ENCODE measurements at places on chromosomes 4 and X.

GRCh38 chr4:165378745-165379677 lies at the start of gene CPE:
TSS of gene CPE (plus strand) at chr4:165379008. CDS start at chr4:165379222, 214 bp downstream.
- no peak for DNase-seq

GRCh38 chrX:17081511-17081910 lies 135.1 kb downstream of the REPS2 start:
- no peak for DNase-seq

DNA sequence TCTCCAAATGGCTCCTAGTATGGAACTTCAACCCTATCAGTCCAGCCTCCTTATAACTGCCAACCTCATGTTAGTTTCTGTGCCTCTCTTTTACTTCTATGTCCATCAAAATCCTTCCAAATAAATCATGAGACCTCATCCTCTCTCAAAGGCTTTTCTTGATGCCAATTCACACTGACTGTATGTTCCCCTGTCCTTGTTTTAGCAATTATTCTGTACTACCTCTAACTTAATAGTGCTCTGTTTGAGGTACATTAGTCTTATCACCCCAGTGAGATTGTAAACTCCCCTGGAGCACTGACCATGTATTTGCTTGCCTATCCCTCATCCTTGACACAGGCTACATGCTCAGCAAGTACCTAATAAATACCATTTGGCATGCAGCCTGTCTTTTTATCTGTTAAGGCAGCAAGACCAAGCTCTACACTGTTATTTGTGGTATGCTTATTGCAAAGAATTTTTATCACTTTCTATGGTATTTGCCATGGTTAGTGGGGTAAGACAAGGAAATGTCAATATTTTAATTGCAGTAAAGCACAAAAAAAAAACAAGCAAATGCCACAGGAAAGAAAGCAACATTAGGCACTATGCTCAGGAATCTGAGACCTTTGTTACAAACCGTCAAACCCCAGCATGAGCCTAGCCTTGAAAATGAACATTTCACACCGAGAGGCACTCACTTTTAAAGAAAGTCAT lies 119.2 kb downstream of the SMARCA1 start:
- DNase-seq: no peak

DNA sequence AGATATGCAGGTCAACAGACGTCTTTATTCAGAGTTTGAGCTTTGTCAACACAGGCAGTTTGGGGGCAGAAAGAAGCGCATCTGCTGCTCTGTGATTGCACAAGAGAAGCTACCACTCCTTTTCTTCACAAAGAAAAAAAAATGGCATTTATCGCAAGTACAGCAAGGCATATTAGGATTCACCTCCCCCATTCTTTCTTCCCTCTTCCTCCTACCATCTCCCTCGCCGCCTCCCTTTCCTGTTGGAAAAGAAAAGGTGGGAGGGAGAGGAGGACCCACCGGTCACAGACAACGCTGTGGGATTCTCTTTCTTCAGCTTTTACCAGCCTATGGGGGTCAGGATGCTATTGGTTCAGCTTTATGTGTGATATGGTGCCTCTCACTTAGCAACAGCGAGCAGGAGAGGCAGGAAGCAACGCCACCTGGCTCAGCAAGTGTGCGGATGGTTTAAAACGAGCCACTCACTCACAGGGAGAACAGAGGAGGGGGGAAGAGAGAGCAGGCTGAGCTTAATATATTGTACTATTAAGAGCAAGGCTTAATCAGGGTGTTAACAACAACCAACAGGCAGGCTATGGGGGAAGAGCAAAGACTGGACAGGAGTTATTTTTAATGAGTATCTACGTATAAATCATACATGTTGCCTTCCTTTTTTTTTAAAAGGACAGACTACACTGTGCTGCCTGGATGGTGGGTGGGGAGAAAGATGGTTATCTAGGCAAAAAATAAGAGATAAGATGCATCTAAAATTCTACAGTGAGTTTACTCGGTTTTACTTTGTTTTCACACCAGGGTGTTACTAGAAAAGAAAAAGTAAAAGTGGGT lies 104.7 kb downstream of the MAML3 start:
- DNase-seq: no peak

DNA sequence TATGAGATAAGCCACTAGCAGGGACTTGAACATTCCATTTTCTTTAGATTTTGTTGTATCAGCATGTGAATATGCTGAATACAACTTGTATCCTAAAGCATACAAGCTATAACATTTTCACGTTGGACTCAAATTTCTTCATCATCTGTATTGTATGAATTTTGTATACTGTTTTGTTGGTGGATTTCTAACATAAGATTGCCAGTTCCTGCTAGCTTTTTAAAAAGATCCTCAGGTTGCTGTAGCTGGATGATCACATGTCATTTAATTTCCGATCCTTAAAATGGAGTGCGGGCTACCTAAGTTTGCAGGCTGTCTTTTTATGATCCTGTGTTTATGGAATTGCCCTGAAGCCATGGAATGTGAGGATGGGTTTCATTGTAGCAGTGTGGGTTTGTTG lies 6.9 kb downstream of the PDLIM5 start:
- no peak for DNase-seq

- no peak for DNase-seq
These were observed 40.4 kb downstream of the PCDH7 start for GRCh38 chr4:30760551-30760950.

GRCh38 chrX:1767026-1767425 lies 152.2 kb downstream of the ASMT start:
- no peak for DNase-seq

- no peak for DNase-seq
These were observed 62.9 kb upstream of the SMAD1 start for GRCh38 chr4:145418739-145419138.

DNA sequence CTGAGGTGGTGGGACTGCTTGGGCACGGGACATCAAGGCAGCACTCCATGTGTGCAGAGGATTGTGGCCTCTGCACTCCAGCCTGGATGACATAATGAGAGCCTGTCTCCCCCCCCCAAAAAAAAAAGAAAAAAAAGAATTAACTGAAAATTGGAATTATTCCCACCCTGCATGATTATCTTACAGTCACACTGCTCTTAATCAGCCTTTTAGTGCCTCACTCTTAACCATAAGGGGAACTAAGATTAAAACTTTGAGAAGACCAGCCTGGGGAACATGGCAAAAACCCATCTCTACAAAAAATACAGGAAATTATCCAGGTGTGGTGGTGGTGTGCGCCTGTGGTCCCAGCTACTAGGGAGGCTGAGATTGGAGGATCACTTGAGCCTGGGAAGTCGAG lies 94.6 kb downstream of the UBE2K start:
- DNase-seq: no peak

DNA sequence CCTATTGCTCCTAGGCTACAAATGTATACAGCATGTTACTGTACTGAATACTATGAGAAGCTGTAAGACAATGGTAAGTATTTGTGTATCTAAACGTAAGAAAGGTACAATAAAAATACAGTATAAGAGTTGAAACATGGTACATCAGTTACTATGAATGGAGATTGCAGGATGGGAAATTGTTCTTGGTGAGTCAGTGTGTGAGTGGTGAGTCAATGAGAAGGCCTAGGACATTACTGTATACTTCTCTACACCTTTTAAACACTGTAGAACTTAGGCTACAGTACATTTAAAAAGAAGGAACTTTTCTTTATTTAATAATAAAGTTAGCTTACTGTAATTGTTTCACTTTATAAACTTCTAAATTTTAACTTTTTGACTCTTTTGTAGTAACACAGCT lies 2603.2 kb downstream of the PCDH7 start:
- DNase-seq: no peak

GRCh38 chrX:14504960-14505538 lies 24.3 kb upstream of the GLRA2 start:
- DNase-seq: no peak

- no peak for DNase-seq
These were observed 63.1 kb upstream of the PDHA1 start for GRCh38 chrX:19280636-19281035.

DNA sequence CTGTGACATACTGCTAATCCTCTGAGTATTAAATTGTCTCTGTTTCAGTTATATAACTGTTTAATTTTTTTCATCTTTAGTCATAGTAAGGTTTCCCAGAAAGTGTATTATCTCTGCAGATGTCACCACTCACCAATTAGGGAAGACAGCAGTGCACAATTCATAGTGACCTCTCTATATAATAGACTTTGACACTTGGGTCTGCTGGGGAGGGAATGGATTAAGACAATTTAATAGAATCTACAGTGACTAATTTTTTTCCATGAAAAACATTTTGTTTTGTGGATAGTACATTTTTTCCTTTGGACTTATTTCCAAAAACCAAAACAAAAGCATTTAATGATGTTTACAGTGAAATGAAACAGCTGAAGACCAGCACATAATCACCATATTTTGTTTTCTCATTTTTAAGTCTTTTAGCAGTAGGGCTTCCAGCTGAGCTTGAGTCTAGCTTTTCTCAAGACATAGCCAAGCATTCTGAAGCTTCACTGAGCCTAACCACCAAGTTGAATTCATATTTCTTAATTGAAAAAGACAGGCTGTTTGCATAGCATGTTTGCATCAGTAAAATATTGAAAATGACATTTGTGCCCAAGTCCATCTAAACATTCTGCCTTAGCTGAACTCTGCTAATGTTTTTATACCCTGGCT lies 69.5 kb downstream of the PCDH19 start:
- no peak for DNase-seq

DNA sequence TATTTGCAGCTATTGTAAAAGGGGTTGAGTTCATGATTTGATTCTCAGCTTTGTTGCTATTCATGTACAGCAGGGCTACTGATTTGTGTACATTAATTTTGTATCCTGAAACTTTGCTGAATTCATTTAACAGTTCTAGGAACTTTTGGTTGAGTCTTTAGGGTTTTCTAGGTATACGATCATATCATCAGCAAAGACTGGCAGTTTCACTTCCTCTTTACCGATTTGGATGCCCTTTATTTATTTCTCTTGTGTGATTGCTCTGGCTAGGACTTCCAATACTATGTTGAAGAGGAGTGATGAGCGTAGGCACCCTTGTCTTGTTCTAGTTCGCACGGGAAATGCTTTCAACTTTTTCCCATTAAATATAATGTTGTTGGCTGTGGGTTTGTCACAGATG lies 48.1 kb downstream of the NPY1R start:
- DNase-seq: no peak

- DNase-seq: no peak
These were observed 45.9 kb downstream of the WDFY3 start for GRCh38 chr4:84920617-84921016.

GRCh38 chr4:126627255-126627654 lies 1005.5 kb upstream of the INTU start:
- no peak for DNase-seq

DNA sequence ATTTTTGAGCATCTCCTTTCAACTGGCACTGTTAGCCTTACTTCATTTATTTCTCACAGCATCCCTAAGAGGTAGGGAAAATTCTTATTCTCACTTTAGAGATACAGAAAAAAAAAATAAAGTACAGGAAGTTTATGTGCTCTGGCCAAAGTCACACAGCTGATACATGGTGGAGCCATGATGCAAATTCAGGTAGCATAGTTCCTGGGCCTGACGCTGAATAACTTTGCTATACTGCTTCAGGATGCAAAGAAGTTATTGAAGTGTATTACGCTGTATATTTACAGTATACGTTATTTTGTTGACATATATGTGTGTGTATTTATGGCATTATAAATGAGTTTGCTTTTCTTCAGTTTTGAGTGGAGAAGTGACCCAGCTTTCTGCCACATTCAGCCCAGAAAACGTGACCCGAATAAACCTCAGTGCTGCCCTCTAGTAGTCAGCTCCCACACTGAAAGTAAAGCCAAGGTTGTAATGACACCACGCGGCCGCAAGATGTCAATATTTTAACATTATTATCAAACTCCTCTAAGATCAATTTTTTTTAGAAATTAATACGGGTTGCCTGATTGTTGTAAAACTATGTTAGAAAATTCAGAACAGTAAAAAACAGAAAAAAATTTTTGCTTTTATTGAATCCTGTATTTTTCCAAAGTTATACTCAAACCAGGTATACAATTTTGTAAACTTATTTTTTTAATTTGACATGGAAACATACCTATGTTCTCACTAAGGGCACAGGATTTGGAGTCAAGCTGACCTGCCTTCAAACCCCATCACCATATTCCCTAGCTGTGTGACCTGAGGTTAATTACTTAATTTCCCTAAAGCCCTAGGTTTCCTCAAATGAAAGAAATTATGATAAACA lies 3.8 kb upstream of the GUCY2F start:
- DNase-seq: no peak

- no peak for DNase-seq
These were observed 398.5 kb downstream of the GPM6A start for GRCh38 chr4:175413561-175413960.

- no peak for DNase-seq
These were observed 334.4 kb upstream of the FSTL5 start for GRCh38 chr4:162498168-162498567.

DNA sequence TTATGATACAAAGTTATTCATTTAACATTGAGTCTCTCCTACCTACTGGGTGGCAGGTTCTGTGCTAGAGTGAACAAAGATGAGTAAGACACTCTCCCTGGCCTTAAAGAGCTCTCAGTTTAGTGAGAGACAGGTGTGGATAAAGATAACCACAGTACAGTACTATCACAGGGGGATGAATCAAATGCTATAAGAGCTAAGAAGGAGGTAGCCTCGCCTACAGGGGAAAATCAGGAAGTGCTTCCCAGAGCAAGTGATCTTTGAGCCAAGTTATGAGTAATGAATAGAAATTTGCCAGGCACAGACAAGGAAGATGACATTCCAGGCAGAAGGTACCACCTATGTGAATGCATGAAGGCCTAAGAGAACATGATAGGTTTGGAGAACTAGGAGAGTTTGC lies 3.4 kb upstream of the IGBP1 start:
- no peak for DNase-seq

- DNase-seq: no peak
These were observed 107.8 kb upstream of the PDHA2 start for GRCh38 chr4:95732061-95732460.

- DNase-seq: no peak
These were observed 13.6 kb downstream of the TLR6 start for GRCh38 chr4:38842994-38843393.

All from HFF-Myc (cell line).